ENCODE measurements at places on chromosomes 11 and 22.

- no peak for DNase-seq
Measured at GRCh38 chr22:24335496-24335895, 64.9 kb downstream of the SPECC1L start.

DNA sequence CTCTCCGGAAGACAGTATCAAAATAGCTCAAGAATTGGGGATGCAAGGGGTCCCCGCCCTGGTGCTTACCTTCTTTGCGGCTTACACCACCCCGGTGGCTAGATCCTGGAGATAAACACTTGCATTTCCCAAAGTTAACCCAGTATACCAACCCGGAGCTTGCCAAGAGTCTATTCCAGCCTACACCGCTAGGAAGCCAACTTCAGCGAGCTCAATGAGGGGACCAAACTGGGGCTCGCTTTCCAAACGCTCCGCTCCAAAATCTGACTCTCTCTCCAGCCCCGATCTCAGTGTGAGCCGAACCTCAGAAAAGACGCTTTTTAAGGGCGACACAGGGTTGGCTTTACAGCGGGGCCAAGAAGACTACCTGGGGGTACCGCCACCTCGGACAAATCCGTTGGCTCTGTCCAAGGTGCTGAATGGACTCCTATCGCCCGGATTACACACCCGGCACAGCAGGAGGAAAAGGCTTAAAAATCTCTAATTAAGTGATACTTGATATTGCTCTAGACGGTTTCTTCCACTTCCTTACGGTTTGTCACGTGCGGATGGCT lies 20.1 kb upstream of the BDNF start:
- peak; percentile 54 for DNase-seq

GRCh38 chr22:21612858-21613257 lies 17.0 kb downstream of the YDJC start:
- DNase-seq, result no peak

- no peak for DNase-seq
Measured at GRCh38 chr11:35099278-35100012, 39.5 kb upstream of the CD44 start.

DNA sequence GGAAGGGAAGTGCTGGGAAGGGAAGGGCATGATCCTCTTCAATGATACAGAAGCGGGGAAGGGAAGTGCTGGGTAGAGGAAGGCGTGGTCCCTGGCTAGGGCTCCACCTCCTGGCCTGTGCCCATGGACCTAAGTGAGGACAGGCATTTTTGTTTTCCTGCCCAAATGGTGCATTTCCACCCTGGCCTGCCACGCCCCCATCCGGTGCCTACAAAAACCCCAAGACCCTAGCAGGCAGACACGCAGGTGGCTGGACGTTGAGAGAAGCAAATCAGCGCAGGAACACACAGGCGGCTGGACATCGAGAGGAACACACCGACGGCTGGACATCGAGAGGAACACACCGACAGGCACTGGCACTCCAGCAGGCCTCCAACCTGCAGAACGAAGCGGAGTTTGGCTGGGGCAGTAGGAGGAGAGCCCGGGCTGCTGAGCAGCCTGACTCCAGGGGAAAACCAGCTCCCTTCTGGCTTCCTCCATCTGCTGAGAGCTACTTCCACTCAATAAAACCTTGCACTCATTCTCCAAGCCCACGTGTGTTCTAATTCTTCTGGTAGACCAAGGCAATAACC lies 628.3 kb downstream of the BUD13 start:
- DNase-seq, result no peak

DNA sequence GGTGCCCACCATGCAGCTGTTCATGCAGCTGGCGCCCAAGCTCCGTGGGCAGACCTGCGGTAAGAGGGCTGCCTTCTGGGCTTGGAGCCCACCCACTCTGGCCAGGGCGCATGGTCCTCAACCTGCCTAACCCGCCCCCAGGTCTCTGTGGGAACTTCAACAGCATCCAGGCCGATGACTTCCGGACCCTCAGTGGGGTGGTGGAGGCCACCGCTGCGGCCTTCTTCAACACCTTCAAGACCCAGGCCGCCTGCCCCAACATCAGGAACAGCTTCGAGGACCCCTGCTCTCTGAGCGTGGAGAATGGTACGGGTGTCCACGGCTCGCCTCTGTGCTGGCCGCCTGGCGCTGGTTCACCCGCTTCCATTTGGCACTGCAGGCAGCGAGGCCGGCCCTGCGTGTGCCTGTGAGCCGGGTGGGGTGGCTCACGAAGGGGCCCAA lies 11.0 kb downstream of the MUC5AC start:
- DNase-seq, result no peak

GRCh38 chr11:9136741-9137140 lies 45.3 kb upstream of the SCUBE2 start:
- no peak for DNase-seq

DNA sequence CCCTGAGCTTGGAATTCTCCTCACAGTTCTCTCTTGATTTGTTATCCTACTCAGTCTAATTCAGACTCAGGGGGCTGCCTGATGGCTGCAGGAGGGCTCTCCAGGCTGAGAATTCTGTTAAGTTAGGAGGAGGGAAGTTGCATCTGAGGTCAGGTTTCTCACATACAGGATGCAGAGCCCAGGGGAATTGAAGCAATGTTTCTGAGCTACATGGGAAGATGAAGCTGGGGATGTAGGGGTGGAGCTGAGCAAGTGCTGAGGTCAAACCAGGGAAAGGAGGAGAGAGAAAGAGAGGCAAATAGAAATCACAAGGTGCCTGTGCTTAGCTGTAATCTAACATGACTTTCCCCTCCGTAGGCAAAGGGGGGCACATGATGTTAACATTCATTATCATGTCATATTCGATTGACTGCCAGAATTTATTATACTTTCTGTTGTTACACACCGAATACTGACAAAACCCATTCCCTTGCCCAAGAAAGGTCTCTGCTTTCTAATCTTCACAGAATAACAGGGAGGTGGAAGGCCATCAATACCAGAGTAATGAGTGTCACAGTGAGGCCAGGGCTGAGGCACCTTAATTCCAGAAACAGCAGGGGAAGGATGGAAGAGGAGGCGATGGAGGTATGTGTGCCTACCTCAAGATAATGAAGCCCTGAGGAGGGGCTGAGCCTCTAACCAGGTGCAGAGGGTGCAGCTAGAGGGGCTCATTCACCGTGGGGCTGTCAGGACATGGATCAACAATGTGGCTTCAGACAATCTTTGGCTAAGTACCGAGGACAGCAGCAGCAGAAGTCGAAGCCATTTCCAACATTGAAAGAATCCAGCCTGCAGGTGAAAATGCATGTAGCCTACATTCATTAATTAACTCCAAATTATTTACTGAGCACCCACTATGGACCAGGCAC lies 205.4 kb upstream of the SNX19 start:
- DNase-seq, result no peak

DNA sequence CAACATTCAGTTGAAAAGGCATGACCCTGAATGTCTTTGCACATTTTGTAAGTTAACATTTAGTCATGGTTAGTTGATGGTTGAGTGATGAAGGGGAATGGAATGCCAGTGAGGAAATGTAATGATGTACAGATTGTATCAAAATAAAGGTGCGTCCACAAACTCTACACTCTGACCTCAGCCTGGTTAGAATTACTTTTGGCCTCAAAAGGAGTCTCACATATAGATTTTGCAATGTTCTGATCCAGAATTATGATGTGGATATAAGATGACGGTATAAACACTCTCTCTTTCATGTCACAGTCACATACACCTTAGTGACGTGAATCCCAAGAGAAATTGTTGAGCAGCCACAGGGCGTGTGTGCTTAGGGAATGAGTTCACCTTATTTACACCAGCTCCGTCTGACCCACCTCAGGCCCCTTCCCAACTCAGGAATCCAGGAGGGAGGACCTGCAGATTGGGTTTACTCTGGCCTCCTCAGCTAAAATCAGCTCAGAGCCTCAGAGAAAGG lies 100.1 kb downstream of the RDX start:
- DNase-seq, result no peak

DNA sequence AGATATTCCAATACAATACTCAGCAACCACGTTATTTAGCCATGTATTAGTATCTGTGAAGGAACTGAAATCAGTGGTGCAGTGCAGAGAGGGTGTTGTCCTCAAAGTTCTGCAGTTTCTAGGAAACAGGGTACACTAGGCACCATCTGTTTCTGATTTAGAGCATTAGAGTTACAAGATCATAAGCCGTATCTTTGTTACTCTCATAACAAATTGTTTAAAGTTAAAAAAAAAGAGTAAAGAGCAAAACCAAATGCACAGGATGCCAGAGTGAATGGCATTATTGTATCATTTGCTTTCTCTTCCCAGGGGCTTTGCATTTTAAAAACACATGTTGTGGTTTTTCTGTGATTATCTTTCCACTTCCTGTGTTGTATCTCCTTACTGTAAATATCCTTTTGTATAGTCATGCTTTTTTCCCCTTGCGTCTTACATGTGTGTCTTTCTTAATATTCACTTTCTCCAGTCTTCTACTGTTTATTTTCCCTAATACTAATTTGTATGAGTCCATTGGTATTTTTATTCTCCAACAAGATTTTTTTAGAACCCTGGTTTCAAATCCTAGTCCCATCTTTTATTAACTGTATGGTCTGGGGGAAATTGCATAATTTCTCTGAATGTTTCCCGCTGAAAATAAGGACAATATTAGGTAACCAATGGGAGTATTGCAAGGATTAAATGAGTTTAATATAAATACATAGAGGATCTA lies 15.2 kb upstream of the NUP160 start:
- no peak for DNase-seq

DNA sequence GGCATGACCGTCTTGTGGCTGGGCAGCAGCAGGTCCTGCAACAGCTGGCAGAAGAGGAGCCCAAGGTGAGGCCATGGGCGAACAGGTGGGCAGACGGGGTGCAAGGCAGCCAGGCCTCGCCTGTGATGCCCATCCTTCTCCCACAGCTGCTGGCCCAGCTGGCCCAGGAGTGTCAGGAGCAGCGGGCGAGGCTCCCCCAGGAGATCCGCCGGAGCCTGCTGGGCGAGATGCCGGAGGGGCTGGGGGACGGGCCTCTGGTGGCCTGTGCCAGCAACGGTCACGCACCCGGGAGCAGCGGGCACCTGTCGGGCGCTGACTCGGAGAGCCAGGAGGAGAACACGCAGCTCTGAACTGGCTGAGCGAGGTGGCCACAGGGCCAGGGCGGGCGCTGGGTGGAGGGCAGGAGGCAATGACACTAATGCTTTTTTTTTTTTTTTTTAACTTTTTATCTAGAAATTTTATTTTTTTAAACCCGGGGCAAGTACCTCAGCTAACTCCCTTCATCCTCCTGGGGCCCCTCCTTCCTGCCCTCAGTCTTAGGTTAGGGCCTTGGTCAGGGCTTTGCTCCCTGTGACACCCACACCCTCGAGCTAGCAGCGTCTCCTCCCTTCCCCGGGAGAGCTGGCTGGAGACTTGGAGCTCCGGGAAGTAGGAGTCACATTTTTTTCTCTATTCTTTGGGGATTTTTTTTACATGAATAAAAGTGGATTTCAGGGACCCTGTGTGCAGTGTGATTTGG lies 16.0 kb downstream of the PLCB3 start:
- DNase-seq, result no peak

DNA sequence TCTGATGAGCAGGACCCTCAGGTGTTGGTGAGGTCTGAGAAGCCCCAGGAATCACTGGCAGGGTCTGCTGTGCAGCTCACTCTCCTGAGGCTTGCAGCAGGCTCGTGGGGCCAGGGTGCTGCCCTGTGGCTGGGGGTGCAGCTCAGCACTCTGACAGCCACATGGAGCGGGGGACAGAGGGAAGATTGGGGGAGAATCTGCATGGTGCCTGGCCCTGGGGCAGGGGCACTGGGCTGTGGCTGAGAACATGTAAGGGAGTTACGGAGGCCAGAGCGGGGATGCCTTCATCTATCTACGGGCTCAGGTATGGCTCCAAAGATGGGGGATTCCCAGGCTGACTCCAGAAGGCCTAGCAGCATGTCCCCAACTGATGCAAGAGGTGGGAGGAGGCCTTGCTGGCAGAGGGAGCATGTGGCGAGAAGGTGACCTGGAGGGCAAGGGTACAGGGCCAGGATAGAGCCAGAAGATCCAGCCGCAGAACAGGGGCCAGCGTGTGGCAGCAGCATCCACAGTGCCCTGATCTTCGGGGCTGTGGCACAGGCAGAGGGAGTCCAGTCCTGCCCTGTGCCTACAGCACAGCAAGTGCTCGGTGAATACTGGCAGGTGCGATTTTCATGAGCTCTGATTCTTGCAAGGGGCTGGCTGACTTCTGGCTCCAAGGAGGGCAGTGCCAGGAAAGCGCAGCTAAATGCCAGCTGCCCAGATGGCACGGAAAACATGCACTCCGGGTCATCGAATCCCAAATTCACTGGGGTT lies 184.7 kb downstream of the CTTN start:
- no peak for DNase-seq

DNA sequence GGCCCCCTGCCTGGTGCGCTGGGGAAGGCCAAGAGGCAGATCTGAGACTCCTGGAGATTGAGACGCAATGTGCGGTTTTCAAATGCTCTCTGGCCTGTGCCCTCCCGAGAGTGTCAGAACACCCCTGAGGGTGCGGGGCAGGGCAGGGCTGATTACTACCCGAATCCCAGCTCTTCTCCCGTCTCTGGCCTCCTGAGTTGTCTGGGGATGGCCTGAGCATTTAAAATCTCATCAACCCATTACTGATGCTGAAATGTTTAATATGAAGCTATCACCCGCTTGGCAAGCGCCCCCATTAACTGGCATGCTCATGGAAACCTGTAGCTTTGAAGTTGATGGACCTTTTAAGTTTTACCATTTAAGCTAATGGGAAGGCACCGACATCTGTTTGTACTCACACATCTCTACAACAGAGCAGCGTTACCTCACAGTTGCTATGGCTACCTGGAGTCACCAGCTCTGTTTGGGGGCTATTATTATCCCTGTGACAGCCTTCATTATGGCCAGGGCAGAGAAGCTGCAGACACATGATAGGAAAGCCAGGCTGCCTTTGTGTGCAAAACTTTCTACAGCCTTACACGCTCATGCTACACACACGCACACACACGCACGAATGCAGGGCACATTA lies 3.6 kb upstream of the MB start:
- peak; percentile 54 for DNase-seq

GRCh38 chr22:29635734-29636357 lies 32.4 kb downstream of the NF2 start:
- DNase-seq, result peak; percentile 58

GRCh38 chr22:21568347-21569075 lies 997 bp downstream of the UBE2L3 start:
- no peak for DNase-seq

- no peak for DNase-seq
Measured at GRCh38 chr22:44870021-44870420, 117.6 kb downstream of the ARHGAP8 start.

DNA sequence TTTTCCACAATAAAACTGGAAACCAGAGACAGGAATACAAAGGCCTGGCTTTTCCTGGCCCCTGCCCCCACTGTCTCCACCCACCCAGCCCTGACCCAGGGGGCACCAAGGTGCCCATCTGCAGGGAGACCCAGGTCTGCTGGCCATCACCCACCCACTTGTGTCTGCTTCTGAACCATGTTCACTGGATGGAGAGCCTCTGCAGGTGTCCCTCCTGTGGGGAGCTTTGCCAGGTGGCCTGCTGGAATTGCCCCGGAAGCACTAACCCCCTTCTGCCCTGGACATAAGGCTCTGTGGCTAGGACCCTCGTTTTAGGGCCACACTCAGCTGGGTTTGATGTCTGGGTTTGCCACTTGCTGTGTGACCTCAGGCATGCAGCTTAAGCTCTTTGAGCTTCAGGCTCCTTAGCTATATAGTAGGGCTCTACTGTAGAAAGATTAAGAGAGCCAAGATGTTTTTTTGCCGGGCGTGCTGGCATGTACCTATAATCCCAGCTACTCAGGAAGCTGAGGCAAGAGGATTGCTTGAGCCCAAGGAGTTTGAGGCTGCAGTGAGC lies 3.9 kb downstream of the SCARF2 start:
- no peak for DNase-seq

Measured in SK-N-DZ (cell line).